Mammary epithelial cell (primary cell): ENCODE measurements at places on chromosomes 16 and 17. TPM values are rescaled to one million over a fixed set of nuclear protein-coding genes. Genes with fewer than 3 reads are reported as not detected.
A peak's percentile ranks its signal among the peaks of the same experiment; 100 is the strongest.

The USP6 gene
- polyA plus RNA-seq = not detected

The CMTM1 gene
- 1.5 TPM for polyA plus RNA-seq

The TNS4 gene
- 120 TPM for polyA plus RNA-seq

The TNFRSF13B gene
- not detected for polyA plus RNA-seq

The CDK3 gene
- polyA plus RNA-seq = 2.7 TPM

DNA sequence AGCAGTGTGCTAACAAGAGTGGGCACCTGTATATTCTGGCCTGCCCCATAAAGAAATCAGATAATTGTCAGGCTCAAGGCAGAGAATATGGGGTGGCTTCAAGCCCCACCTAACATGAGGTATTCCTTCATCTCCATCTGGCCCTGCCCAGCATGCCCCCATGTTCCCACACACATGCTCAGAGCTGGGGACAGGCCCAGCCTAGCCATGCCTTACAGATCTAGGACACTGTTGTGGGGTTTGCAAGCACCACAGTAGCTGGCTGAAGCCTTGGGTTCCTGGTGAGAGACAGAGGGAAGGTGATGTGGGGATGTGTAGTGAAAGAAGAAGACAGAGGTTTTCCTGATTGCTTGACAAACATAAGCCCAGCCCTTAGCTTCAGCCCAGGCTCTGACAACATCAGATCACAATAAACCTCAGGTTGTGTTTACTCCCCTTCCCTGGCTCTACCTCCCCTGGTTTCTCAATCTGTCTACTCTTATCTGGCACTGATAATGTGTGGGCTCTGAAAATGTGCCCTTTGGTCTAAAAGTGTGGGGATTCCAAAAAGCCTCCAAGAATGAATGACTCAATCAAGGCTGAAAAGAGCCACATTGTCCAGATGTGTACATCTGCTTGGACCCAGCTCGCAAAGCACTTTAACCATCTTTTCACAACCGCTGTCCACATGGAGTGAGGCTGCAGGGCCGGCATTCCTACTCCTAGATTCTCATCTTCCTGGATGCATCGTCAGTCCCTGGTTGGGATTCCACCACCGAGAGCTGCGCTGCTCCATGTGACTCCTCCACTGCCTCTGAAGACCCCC lies 34.4 kb downstream of the CDRT4 start:
- no peak for DNase-seq

DNA sequence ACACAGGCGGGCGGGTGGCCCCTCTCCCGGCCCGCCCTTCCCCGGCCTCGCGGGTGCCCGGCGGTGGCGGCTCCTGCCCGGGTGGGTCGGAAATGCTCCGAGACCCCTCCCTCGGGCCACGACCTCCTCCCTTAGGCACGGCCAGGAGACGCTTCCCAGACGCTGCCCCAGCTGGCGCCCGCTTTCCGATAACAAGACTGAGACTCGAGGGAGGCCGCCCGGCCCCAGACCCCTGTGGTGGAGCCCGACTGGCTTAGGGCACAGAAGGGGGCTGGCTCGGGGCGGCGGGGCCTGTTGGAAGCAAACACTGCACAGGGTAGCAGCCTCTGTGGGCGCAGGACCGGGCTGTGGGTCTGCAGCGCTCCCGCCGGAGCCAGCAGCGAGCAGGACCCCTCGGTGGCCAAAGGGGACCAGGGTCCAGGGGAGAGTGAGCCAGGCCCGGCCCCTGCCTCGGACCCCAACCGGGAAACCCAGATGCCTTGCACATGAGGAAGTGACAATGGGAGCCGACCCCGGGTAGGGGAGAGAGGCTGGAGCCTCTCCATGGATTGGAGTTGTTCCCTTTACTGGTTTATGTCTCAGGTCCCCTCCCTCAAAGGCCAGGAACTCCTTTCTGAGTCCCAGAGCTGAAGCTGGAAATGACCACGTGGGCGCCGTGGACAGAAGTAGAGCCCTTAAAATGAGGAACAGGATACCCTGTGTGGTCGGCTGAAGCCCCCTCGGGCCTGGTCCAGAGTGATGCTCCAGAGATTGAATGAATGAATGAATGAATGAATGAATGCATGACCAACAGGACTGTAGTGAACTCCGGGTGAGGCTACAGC lies 19.8 kb upstream of the ADCY7 start:
- DNase-seq = no peak

- DNase-seq = no peak
These were observed 513 bp downstream of the ADAM11 start for GRCh38 chr17:44759086-44759915.

GRCh38 chr17:18226284-18226945 lies 980 bp downstream of the LLGL1 start:
- DNase-seq = no peak

DNA sequence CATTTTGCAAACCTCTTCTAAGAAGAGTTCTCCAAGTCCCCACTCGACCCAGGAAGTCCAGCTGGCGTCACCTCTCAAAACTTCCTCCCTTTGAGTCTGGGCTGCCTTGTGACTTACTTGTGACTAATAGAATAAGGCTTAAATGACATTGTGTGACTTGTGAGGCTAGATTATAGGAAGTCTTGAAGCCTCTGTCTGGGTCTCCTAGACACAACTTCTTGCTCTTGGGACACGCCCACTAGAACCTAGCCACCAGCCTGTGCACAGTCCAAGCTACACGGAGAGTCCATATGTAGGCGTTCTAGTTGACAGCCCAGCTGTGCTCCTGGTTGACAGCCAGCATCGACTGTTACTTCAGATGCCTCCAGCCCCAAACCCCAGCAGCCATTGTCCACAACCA lies 66.7 kb upstream of the TANC2 start:
- no peak for DNase-seq

GRCh38 chr17:70187383-70187782 lies 18.1 kb downstream of the KCNJ2 start:
- DNase-seq = peak; percentile 71

DNA sequence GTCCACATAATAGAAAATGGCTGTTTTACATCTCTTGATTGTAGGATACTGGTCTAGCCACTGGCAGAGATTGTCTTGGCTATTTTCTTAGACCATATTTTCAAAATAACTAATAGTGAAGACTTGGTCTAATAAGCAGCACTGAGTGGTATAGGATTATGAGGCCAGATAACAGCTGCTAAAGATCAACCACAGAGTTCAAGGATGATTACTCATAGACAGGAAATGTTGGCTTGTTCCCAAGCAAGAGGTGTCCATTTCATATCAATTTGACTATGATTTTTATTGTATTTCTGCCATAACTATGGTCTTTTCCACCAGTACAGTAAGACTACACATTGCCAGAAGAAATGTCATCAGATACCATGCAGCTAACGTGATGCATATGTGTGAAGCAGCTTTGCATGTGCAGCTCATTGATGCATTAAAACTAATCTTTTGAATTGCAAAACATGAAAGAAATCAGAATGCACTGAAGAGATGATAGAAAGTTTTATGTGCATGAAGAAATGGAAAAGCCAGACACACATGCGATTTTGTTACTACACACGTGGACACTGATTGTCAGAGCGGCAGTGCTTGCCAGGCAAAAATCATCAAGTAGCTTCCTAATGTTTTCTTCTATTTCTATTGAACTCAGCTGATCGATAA lies 693.3 kb downstream of the CDH11 start:
- DNase-seq = peak; percentile 26

DNA sequence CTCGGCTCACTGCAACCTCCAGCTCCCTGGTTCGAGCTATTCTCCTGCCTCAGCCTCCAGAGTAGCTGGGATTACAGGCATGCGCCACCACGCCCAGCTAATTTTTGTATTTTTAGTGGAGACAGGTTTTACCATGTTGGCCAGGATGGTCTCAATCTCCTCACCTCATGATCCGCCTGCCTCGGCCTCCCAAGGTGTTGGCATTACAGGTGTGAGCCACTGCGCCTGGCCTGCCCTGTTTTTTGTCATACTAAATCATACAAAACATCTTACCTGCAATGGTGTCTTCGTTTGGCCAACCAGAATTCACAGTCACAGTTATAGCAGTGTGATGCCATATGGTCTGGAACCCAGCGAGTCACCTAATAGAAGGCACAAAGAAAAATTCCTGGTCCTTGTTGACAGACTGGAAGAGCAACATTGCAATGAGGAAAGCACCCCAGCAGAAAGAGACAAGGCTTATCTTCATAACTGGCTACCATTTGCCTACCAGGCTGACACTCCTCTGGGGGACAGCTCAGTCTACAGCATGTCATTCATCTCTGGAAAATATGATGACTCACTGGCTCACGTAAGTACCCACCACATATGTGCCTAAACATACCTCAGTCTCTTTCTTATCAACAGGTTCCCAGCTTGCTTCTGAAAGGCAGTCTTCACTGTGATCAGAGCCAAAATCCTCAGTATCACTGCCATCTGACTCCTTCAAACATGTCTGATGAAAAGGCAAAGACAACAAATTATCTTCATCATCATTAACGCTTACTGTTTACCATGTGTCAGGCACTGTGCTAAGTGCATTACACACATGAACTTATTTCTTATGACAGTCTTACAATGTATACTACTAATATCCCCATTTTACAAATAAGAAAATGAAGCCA lies 4.3 kb upstream of the HSF5 start:
- DNase-seq = peak; percentile 25

DNA sequence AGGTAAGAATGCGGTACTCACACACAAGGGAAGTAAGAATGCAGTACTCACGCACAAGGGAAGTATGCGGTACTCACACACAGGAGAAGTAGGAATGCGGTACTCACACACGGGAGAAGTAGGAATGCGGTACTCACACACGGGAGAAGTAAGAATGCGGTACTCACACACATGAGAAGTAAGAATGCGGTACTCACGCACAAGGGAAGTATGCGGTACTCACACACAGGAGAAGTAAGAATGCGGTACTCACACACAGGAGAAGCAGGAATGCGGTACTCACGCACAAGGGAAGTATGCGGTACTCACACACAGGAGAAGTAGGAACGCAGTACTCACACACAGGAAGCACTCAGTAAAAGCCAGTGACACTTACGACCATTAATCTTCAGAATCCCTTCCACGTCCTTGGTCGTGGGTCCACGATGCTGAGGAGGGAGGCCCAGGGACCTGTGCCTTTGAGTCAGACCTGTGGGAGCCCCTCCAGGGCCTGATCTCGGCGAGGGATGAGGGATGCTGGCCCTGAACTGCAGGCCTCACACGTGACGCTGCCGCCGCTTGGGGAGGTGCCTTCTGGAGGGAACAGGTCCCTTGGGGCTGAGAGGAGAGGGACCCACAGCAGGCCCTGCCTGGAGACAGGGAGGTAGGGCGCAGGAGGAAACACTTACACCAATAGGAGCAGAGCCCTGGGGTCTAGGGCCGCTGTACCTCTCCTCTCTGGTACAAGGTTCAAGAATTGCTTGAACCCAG lies 20.2 kb downstream of the ABR start:
- no peak for DNase-seq

- peak; percentile 51 for DNase-seq
These were observed 34.8 kb downstream of the RFFL start for GRCh38 chr17:35028531-35029262.

DNA sequence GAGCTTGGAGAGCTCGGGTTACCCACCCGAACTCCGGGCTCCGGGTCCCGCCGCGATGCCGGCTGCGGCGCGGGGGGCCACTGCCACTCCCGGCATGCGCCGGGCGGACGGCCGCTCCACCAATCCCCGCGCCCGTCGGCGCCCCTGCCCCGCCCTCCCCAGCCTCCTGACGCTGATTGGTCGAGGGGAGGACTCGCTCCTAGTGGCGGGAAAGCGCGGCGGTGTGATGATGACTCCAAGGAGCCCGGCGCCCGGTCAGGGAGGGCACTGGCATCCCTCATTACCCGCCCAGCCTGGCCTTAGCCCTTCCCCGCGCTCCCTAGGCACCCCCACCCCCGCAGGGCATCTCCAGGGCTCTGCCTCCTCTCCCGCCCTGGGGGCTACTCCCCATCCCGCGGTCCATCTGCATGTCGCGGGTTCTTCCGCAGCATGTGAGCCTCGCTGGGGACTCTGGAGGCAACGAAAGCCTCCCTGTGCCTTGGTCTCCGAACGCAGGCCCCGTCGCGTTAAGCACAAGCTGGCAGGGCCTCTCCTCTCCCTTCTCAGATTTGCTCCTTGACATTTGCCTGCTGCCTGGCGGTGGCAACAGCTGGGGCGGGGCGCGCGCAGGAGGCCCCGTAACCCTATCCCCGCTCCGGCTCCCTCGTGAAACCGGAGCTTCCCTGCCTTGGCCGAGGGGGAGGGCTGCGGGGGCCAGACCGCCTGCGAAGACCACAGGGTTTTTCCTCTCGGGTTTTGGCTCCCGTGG lies 1.7 kb downstream of the ATP2A1 start:
- DNase-seq = peak; percentile 78

GRCh38 chr17:19996502-19996901 lies 12.7 kb upstream of the SPECC1 start:
- DNase-seq = no peak

DNA sequence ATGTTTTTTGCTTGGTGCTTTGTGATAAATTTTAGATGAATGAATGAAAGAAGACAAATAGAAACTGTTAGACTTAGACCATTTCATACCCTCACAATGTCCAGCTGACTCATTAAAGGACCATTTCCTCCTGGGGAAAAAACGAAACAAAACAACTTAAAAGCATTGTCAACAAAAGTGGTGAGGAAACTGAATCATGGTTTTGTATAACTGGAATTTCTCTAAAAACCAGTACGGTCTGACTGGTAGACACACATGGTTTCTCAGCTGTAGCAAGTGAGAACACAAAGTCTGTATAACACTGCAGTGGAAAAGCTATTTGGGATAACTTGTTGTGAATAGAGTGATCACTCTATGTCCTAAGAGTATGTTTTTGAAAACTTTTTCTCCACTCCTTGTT lies 5.3 kb upstream of the DDX52 start:
- DNase-seq = peak; percentile 80

GRCh38 chr17:33561569-33562334 lies 268.7 kb upstream of the ASIC2 start:
- no peak for DNase-seq

DNA sequence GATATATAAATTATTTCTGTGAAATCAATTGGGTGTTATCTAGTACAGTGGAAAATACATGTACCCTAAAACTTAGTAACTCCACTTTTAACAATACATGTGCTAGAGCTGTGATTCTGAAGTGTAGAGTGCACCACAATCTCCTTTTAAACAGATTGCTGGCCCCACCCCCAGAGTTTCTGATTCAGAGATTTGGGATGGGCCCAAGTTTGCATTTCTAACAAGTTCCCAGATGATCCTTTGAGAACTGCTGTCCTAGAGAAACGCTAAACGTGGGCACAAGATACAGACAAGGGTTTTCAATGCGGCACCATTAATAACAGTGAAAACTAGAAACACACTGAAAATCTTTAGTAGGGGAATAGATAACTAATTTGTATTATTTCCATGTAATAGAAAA lies 49.2 kb downstream of the NXPH3 start:
- DNase-seq = no peak

DNA sequence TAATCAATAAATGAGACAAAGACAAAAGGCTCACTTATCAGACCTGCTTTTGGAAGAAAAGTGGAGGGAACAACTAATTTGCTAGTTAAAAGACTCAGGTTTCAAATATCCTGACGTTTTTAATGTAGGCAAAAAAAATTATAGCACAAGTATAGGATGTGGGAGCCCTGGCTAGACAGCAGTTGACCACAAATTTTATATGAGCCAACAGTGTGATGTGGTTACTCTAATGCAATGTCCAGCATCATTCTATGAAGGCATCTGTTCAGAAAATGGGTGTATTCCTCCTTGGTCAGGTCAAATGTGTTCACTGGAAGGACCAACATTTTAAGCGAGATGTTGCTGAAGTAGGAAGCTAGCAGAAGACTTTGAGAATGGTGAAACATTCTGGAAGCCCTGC lies 237.4 kb downstream of the MAP2K6 start:
- DNase-seq = no peak

GRCh38 chr17:47973541-47973940 lies 2.6 kb downstream of the CDK5RAP3 start:
- DNase-seq = no peak
